Fibroblast of the conjunctiva (primary cell): ENCODE measurements at places on chromosomes 5 and 9.

- no peak for DNase-seq
These were observed 42.5 kb downstream of the FNIP1 start for GRCh38 chr5:131754363-131754762.

DNA sequence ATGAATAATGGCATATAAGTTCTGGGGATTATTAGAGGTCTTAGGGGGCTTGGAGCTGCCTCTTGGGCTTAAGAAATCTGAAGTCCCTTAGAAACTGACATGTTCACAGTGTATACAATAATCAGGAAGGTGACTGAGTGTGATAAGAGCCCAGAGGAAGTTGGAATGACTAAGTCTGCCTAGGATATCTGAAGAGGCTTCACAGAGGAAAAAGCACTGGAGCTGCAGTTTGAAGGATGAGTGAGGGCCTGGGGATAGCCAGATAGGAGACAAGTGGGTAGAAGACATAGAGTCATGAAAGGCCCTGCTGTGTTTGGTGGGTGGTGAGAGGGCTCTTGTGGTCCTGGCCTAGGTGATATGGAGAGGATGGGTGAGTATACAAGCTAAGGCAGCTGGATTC, 8.8 kb downstream of the NEUROG1 start:
- DNase-seq: no peak

DNA sequence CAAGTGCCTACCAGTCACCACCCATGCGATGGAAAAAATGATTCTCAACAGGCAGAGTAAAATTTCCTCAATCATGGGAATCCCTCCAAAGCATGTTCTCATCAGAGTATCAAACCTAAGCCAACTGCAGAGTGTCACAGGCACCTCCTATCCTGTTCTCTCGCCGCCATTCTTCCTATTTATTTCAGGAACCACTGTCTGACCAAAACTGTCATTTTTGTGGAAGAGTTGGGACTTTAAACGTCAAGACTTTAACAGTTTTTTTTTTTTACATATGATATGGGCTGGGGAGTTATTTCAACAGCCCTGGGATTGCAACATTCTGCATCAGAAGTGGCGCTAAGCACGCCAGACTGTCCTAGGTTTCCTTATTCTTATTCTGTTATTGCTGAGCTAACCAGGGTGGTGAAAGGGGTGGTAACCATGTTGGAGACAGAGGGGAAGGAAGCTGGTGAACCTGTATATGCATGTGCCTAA, 29.5 kb downstream of the PFDN1 start:
- no peak for DNase-seq

GRCh38 chr9:38651400-38652042, 31.1 kb upstream of the ANKRD18A start:
- no peak for DNase-seq

DNA sequence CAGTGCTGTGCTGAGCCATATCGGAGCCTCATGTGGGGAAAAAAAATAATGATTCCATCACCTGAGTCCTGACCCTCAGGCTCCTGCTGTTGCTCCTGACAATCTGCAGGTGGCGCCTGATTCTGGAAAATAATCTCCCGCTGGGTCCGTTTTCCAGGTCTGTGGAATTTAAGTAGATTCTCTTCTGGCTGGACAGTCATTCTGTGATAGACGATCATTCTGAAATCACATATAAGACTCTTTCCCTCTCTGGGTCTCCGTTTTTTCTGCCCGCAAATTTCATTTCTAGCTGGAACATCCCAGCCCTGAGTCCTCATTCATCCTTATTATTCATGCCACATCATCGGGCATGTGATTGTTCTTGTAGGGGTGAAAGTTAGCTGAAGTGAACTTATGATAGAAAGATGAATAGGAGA, 22.1 kb upstream of the STXBP1 start:
- peak; percentile 66 for DNase-seq

- no peak for DNase-seq
These were observed 32.1 kb upstream of the CLINT1 start for GRCh38 chr5:157890836-157891597.

GRCh38 chr9:130166399-130166798, 5.8 kb upstream of the NCS1 start:
- no peak for DNase-seq

GRCh38 chr9:75027187-75028107, 646 bp downstream of the CARNMT1 start:
- no peak for DNase-seq

DNA sequence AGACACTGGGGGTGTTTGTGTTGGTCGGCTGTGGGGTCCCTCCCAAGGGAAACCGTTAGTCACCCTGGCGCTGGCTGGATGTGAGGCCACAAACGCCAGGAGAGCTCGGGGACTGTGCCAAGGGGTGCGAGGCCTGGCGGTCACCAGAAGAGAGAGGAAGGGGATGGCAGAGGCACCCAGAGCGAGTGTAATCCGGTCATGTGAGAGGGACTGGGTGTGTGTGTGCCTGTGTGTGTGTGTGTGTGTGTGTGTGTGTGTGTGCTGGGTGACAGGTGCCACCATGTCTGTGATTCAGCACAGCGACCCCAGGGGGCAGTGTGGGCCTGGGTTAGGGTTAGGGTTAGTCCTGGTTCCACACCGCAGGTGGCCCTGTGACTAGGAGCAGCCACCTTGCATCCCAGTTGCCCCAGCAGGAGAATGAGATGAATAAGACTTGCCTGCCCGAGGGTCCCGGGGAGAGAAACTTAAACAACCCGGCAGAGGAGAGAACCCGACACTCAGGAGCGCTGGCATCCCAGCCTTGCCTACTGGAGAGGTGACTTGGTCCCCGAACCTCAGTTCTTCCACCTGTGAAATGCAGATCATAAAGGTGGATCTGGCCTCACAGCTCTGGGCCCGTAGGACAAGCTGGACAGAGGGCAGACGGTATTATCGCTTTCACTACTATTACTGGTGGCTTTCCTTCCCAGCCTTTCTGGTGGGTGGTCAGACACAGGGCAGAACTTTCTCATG, 1.4 kb upstream of the ADAMTSL2 start:
- DNase-seq: no peak

DNA sequence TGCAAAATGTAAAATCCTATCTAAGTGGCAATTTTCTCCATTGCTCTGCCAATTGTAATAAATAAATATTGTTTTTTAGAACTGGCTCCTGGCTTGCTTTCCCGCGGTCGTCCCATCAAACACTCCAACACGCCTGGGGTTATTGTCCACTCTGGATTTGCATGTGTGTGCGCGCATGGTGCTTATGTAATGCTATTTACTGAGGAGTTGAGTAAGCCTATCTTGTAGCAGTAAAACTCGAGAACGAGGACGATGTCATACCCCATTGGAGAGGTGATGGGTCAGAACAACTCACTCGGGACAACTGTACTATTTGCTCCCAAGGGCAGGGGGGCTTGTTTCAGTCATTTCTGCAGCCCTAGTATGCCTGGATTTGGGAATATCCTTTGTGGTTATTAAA, 220.9 kb downstream of the PAX5 start:
- DNase-seq: no peak

GRCh38 chr9:135708164-135708563, 6.2 kb downstream of the KCNT1 start:
- no peak for DNase-seq

DNA sequence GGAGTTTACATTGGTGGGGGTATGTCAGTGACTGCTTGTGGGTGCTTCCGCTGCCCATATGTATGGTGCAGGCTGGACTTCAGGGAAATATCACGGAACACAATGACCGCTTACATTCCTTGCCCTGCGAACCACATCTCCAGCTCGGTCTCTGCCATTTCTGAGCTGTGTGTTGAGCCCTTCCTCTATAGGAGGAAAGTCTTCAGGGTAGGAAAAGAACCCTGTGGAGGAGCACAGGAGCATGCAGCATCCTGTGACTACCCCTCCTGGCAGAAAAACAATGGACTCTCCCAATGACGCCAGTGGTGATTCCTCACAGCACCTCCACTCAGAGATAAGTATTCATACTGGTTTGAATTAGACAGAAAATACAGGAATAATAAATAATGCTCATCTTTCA, 276.8 kb upstream of the MAP3K1 start:
- DNase-seq: no peak

GRCh38 chr5:172999372-172999973, 15.9 kb downstream of the ATP6V0E1 start:
- DNase-seq: no peak

- no peak for DNase-seq
These were observed 143.7 kb downstream of the C5orf15 start for GRCh38 chr5:133824661-133825254.

- DNase-seq: no peak
These were observed 76.7 kb downstream of the STRBP start for GRCh38 chr9:123191680-123192079.

GRCh38 chr9:77743386-77743785, 95.3 kb upstream of the GNA14 start:
- no peak for DNase-seq

- DNase-seq: no peak
These were observed 495.2 kb downstream of the GADD45G start for GRCh38 chr9:90100014-90100413.

- DNase-seq: no peak
These were observed 41.2 kb upstream of the CTSL start for GRCh38 chr9:87684627-87685219.

DNA sequence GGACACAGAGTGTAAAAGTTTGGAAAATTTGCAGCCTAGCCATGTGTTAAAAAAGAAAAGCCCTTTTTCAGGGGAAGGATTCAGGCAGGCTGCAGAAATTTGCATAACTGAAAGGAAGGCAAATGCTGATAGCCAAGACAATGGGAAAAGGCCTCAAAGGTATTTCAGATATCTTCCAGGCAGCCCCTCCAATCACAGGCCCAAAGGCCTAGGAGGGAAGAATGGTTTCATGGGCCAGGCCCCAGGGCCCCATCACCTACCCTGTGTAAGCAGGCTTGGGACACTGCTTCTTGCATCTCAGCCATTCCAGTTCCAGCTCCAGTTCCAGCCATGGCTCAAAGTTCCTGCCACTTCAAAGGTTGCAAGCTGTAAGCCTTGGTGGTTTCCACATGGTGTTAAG, 4.8 kb downstream of the S100Z start:
- no peak for DNase-seq

GRCh38 chr9:132163457-132163875, 1.6 kb downstream of the NTNG2 start:
- no peak for DNase-seq

GRCh38 chr5:154863291-154864080, 5.1 kb downstream of the CNOT8 start:
- no peak for DNase-seq
